ENCODE measurements at places on chromosomes 6 and 20.

- no peak for DNase-seq
Observed at GRCh38 chr6:35683267-35683666, 5.4 kb downstream of the FKBP5 start.

- DNase-seq: no peak
Observed at GRCh38 chr20:5688431-5688972, 61.7 kb upstream of the SHLD1 start.

DNA sequence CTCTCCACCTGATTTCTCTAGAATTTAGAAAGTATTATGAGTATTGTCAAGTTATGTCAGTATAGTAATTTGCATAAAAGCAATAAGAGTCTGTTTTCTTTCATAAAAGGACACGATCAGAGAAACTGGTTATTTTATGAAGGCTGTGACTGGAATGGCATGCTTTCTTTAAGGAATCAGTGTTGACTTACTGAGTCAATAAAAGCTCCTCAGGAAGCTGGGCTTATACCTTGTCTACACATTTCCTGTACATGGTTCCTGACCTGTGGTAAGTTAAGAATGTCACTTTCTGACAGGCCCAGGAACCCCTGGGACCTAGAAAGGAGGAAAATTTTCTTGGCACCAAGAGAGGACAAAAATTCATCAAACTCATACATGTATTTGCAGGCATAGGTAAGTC, 1224.0 kb upstream of the ADGRB3 start:
- DNase-seq: no peak

- no peak for DNase-seq
Observed at GRCh38 chr6:111657146-111657545, 51.5 kb upstream of the TRAF3IP2 start.

- DNase-seq: no peak
Observed at GRCh38 chr6:145349950-145350510, 385.3 kb downstream of the EPM2A start.

- no peak for DNase-seq
Observed at GRCh38 chr6:15527838-15528617, 134.8 kb downstream of the DTNBP1 start.

DNA sequence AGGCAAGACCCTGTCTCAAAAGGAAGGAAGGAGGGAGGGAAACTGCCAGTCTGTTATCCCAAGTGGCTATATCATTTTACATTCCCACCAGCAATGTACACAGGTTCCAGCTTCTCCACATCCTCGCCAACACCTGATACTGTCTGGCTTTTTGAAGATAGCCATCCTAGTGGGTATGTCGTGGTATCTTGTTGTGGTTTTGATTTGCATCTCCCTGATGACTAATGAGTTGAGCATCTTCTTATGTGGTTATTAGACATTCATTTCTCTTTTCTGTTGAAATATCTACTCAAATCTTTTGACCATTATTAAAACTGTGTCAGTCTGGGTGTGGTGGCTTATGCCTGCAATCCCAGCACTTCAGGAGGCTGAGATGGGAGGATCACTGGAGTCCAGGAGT, 47.9 kb upstream of the ARID1B start:
- DNase-seq: no peak

- DNase-seq: no peak
Observed at GRCh38 chr6:139175389-139175948, 40.6 kb downstream of the HECA start.

GRCh38 chr6:166007349-166008263, 160.0 kb downstream of the TBXT start:
- no peak for DNase-seq

DNA sequence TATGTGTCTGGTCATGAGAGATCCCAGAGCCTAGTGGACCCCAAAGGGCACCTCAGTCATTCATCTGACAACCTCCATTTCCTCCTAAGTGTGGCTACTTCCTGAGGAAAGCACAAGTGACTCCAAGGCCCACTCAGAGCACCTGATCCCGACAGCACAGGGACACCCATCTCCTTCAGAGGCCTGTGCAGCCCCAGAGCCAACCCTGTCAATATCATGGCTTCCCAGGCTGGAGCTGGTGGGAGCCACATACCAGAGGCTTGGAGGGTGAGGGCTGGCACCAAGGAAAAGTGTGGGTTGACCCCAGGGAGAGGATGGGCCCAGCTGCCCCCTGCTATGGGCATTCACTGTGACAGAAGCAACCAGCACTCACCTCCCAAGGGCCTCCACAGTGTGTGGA, 117.3 kb downstream of the PSMB1 start:
- no peak for DNase-seq

- DNase-seq: no peak
Observed at GRCh38 chr6:112018619-112019416, 35.1 kb upstream of the CCN6 start.

- peak; percentile 16 for DNase-seq
Observed at GRCh38 chr6:21201637-21202350, 391.8 kb upstream of the SOX4 start.

- DNase-seq: no peak
Observed at GRCh38 chr6:151381722-151382121, 9.6 kb downstream of the ZBTB2 start.

DNA sequence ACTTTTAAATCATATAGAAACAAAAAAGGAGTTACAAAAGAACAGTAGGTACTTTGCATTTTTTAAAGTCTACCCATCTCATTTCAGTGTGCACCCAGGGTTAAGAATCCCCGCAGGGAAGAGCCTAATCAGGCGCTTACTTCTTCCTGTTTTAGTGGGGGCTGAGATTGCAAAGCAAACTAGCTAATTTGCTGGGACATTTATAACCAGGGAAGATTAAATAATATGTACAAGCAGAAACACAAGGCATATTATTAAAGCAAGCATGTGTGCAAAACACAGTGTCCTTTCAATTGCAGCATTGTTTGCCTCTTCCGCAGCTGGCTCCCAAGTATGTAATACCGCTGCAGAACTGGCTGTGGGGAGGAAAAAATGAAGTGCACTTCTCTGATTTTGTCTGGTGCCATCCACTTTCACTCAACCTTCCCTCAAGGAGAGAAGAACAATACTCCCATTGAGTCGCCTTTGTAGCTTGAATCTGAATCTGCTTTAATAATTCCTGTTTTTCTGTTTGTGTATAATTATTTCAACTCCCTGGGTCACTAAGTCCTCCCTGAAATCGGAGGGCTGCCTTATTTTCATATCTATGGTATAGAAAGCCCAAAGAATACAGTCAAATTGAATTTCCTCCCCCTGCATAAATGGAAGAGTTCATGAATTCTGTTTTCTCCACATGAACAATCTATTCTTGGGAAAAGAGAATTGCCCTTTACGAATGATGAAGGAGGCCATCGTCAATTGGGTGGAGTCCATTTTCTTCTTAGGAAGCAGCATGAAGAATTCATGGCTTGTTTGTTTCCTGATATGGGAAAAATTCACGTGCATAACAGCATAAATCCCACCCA, 23.3 kb upstream of the BCAS1 start:
- no peak for DNase-seq

- DNase-seq: peak; percentile 8
Observed at GRCh38 chr20:2387180-2387577, 6.5 kb downstream of the TGM6 start.

DNA sequence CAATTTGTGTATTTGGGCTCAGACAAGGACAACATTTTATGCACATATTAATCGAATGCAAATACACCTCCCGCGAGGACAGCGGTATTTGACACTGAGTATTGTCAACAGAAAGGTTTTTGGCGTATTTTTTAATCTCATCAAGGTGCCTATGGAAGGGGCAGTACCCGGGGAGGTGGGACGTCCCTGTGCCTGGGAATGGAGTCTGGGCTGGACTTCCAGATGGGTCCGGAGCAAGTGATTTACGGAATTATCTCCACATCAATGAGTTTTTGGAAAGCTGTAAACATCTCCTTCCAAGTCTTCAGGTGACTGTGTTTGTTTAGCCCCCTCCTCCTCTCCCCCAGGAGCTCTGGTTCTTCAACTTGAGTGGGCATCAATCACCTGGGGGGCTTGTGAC, 39.8 kb downstream of the PRR18 start:
- DNase-seq: no peak

GRCh38 chr6:81894788-81895271, 142.3 kb upstream of the TENT5A start:
- peak; percentile 50 for DNase-seq

GRCh38 chr6:119347466-119348095, 2.0 kb downstream of the MAN1A1 start:
- DNase-seq: no peak

GRCh38 chr6:45665859-45666258, 288.1 kb upstream of the SUPT3H start:
- DNase-seq: no peak

DNA sequence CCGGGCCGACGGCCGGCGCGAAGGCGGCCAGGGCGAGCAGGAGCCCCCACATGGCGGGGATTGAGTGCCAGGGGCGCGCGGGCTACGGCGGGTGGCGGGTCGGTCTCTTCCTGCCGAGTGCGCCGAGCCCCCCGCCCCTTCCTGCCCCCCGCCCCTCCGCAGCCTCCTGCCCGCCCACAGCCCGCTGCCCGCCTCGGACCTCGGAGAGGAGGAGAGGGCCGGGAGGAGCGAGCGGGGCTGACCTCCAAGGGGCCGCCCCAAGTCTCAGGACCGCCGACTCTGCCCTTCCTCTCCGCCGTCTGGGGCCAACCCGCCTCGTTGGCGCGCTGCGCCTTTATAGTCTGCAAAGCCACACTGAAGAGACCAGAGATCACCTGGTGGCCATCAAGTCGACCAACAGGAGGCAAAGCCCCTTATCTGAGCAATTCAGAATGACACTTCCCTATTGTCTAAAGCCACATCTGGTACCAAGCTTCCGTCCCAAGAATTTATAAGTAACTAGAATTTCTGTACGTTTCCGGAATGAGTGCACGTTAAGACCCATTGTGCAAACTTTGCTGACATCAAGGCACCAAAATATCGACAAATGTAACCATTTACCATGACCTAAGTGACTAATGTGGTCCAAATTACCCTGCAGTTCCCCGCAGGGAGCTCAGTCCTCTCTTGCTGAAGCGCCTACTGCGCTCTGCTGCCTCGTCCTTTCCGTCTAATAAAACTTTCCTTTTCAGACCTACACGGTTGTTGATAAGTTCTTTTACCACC, at the start of gene CPXM1:
Gene CPXM1 (minus strand): TSS at position 107 of the 765 bp plus-strand sequence. CDS start 55 bp downstream, at position 52.
- DNase-seq: no peak

GRCh38 chr6:38387461-38387860, 252.3 kb downstream of the BTBD9 start:
- no peak for DNase-seq

- DNase-seq: no peak
Observed at GRCh38 chr6:27679964-27680694, 207.2 kb upstream of the ZNF184 start.

DNA sequence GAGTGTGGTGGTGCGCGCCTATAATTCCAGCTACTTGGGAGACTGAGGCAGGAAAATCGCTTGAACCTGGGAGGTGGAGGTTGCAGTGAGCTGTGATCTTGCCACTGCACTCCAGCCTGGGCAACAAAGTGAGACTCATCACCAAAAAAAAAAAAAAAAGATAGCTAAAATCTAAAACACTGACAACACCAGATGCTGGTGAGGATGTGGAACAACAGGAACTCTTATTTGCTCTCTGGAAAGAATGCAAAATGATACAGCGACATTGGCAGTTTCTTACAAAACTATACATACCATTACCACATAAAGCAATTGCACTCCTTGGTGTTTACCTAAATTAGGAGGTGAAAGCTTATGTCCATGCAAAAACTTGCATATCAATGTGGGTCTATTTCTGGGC, 63.5 kb upstream of the SMIM29 start:
- no peak for DNase-seq

- no peak for DNase-seq
Observed at GRCh38 chr20:24818056-24818455, 131.0 kb upstream of the CST7 start.

DNA sequence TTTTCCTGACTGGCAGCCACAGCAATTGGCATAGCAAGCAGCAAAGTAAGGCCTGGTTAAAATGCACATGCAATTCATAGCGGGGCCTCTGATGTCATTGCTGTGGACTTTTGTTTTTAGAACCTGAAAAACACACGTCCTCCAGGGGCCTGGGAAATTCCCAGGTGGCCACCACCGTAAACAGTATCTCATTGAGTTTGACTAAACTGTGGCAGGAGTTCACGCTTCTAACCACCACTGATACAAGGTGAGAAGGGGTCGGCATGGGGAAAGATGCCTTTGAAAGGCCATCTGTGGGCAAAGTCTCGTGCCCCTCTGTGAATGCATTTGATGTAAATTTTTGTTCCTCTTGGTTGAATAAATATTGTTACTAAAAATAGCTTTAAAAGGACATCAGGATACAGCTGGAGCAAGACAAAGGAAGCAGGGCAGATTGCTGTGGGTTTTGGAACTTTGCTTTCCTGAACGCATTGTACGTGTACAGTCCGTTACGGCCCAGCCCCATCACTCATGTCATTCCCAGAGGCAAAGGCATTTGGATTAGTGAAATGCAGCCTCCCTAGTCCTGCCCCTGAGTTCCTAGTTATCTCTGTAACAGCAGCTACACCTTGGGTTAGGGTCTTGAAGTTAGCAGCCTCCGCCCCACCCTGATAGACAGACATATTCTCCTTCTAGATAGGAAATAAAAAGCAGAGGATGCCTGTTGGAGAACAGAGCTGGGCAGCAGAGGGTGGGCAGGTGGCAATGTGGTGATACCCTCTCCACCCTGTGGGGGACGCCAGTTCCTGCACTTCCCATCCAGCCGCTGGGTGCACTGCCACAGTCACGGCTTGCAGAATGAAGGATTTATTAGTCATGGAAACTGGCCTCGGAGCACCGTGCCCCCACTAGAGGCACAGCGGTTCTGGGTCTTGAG, 80.3 kb downstream of the ZDHHC14 start:
- no peak for DNase-seq

DNA sequence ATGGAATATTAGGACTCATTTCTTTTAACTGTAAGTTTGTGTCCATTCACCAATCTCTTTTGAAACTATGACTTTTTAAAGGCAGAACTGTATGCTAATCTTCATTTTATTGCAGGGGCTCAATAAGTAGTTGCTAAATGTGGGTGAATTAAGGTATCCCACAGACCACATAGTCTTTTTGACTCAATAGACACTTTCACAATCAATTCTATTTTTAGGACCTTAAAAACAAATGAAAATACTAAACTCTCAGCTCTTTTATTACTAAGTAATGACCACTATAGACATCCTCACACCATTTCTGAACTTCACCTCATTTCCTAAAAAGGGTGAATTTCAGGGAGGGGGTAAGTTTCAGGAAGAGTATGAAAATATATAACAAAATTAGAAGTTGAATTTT, 106.8 kb upstream of the BEND6 start:
- no peak for DNase-seq

DNA sequence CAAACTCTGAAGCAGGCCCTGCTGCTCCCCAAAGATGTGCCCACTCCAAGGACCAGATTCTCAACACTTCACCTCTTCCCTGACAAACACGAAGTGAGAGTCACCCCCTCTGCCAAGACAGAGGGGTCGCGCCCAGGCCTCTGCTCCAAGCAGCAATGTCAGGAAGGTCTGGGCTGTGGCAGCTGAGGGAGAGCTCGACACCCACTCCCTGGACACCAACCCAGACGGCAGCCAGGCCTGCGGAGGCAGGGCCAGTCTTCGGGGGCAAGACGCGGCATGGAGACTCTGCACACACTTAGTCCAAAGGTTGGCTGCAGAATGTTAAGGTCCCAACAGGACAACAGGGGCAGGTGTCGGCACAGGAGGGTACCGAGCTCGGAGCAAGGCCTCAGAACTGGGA, 144.2 kb downstream of the DLL1 start:
- DNase-seq: no peak
